Brain pericyte (primary cell): ENCODE measurements at places on chromosomes 5 and 9.

DNA sequence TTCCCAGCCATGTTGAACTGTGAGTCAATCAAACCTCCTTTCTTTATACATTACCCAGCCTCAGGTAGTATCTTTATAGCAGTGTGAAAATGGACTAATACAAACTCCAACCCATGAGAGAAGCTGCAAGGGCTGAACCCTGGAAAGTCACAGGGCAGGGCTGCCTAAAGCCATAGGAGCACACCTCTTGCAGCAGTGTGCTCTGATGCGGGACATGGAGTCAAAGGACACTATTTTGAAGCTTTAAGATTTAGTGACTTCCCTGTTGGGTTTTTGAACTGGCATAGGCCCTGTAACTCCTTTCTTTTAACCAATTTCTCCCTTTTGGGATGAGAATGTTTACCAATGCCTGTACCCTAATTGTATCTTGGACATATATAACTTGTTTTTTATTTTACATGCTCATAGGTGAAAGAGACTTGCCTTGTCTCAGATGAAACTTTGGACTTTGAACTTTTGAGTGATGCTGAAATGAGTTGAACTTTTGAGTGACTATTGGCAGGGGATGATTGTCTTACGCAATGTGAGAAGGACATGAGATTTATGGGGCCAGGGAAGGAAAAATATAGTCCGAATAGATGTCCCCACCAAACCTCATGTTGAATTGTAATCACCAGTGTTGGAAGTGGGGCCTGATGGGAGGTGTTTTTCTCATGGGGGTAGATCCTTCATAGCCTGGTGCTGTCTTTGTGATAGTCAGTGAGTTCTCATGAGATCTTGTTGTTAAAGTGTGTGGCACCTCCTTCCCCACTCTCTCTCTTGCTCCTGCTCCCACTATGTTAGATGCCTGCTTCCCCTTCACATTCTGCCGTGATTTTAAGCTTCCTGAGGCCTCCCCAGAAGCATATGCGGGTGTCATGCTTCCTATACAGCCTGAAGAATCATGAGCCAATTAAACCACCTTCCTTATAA, 159.5 kb upstream of the SPEF2 start:
- DNase-seq, result no peak

- no peak for DNase-seq
These were observed 102.4 kb upstream of the CDH9 start for GRCh38 chr5:27140831-27141230.

GRCh38 chr9:27634879-27635278, 61.6 kb upstream of the C9orf72 start:
- no peak for DNase-seq

- no peak for DNase-seq
These were observed 74.1 kb downstream of the IPO11 start for GRCh38 chr5:62486672-62487071.

DNA sequence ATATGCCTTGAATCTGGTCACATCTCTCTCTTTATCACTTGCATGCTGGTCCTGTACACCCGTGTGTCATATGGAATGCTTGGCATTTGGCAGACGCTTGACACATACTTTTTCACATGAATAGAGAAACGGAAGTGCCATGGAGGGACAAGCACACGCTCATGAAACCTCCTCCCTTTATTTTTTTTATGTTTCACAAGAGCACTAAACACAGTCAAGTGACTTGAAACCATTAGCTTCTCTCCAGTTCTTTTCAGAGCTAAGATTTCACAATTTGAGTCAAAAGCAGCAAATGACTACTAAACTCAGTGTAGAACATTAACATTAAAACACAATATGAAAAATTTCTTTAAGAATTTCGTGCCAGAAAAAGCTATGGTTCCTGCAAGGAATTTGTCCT, 151.1 kb downstream of the DOCK2 start:
- no peak for DNase-seq

DNA sequence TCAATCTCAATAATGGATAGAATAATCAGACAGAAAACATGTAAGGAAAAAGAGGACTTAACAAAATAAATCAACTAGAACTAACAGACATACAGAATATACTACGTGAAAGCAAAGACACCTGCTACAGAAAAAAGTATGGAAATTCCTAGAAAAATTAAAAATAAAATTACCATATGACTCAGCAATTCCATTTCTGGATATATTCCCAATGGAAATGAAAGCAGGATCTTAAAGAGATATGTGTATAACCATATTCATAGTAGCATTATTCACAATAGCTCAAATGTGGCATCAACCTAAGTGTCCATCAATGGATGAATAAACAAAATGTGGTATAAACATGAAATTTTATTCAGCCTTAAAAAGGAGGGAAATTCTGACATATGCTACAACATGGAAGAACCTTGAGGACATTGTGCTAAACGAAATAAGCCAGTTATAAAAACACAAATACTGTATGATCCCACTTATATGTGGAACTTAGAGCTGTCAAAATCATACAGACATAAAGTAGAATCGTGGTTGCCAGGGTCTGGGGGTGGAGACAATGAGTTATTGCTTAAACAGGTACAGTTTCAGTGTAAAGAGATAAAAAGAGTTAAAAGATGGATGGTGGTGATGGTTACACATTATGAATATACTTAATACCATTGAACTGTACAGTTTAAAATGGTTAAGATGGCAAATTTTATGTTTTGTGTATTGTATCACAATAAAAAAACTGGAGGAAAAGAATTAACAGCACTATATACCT, 6.9 kb downstream of the PLAA start:
- DNase-seq, result no peak

DNA sequence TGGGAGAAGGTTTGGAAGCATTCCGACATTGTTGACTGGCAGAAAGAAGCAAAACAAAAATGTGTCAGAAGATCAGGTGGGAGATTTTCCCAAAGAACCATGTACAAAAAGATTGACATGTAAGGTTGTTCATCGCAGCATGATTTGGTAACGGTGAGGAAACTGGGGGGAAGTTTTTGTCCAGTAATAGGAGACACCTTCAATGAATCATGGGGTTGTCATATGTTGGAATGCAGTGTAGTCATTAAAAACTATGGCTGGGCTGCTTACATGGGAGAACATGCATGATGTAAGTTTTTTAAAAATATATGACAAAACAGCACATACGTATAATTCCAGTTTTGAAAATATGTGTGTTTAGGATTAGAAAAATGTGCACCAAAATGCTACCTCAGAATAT, 50.5 kb downstream of the HSD17B3 start:
- DNase-seq, result no peak

DNA sequence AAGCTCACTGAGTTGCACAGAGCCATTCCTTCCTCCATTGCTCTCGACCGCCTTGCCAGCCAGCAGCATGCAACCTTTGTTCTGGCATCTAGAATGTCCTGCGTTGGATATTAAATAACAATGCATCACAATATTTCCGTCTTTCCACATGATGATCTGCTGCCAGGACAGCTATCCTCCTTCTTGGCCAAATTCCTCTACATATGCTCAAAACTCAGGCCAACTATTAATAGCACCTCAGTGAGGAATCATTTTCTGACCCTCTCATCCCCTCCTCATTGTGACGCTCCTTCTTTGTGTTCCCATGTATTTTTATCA, 128.6 kb downstream of the MYO10 start:
- DNase-seq, result no peak

DNA sequence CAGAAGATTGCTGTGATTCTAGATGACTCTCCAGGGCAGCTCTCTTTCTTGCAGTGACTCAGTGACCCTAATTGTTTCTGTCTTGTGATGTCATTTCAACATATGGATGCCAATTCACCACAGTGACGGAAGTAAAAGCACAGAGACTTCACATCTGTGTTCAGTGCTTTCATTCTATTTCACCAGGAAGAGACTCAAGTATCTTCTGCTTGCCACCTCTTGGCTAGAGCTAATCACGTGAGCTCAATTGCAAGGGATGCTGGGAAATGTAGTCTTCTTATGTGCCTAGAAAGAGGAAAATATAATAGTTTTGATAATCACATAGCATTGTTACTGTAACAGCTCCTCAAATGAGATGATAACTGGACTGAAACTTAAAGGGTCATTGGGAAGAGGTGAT, 453.3 kb upstream of the KLF4 start:
- DNase-seq, result no peak

- DNase-seq, result no peak
These were observed 6.5 kb downstream of the CDH12 start for GRCh38 chr5:22846693-22847092.

DNA sequence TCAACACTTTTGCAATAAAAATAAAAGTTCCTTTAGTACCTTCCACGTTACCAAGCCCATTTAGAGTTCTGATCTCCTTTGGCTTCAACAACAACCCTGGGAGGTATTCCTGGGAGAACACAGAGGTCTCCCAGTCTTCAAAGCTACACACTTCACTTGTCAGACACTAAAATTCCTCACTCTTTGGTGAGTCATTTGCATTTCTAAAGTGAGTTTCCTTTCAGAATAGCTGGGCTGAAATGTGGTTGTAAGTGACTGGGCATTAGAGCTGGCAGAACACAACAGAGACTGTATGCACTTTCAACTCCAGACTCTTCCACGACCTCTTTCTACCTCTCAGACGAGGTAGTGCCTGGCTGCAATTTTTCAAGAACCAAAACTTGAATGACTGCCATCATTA, 11.5 kb upstream of the F2RL1 start:
- DNase-seq, result no peak

GRCh38 chr5:102807878-102808502, 52.9 kb downstream of the PAM start:
- no peak for DNase-seq

DNA sequence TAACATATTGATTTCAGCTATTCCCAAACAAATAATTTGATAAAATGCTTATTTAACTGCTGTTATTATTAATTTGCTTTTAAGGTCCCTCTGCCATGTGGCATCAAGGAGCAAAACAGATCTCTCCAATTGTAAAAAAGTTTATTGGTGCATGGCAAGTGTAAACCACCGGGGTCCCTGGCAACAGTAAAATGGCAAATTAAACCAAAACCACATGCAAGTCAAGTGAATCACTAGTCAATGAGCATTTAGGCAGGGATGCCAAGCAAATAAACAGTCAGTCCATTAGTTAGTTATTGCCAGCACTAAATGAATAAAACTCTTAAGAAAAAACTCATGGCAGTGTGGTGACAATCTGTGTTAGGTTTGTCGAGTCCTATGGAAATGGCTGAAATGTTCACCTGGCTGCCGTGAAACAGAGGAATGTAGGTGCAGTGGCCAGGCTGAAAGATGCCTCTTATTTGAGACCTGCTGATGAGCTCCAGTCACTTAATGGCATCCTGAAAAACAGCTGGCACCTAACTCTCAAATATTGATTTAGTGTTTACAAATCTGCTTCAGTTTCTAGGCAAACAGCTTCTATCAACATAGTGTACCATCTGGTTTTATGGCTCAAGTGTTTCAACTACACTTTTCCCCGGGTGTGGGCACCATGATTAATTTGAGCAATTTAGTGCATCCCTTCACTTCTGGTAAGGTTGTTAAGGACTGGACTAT, 296.5 kb upstream of the ITGA1 start:
- no peak for DNase-seq

- no peak for DNase-seq
These were observed 6.7 kb upstream of the WNT8A start for GRCh38 chr5:138077064-138077696.

- no peak for DNase-seq
These were observed 62.8 kb downstream of the DAB2IP start for GRCh38 chr9:121714075-121714705.

- DNase-seq, result no peak
These were observed 40.2 kb upstream of the EXOC3 start for GRCh38 chr5:402615-403359.

DNA sequence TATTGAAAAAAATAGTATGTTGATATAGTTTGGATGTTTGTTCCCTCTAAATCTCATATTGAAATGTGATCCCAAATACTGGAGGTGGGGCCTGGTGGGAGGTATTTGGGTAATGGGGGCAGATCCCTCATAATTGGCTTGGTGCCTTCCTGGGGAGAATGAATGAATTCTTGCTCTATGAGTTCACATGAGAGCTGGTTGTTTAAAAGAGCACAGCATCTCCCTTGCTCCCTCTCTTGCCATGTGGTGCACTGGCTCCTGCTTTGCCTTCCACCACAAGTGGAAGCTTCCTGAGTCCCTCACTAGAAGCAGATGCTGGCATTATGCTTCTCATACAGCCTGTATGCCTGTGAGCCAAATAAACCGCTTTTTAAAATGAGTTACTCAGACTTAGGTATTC, 154.8 kb downstream of the ADAMTS6 start:
- no peak for DNase-seq

DNA sequence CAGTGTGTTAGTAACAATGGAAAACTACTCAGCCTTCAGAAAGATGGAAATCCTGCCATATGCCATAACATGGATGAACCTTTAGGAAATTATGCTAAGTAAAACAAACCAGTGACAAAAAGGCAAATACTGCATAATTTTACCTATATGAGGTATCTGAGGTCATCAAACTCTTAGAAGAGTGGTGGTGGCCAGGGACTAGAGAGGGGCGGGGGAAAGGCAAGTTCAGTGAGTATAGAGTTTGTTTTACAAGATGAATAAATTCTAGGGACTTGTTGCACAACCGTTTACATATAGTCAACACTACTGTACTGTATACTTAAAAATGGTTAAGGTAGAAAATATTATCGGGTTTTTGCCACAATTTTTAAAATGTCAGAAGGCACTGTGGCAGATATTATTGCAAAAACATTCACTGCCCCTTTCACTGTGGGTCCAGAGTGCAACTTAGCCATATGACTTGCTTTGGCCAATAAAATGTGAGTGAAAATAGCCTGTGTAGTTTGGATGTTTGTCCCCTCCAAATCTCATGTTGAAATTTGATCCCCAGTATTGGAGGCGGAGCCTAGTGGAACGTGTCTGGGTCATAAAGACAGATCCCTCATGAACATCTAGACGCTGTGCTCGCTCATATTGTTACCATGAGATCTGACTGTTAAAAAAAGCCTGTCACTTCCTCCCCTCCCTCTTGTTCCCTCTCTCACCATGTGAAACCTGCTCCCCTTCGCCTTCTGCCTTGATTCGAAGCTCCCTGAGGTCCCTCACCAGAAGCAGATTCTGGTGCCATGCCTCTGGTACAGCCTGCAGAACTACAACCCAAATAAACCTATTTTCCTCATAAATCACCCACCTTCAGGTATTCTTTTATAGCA, 9.5 kb downstream of the ZNF367 start:
- no peak for DNase-seq
